NCI-H2081 (cell line): ENCODE measurements at places on chromosomes 5 and 9.

GRCh38 chr5:161001604-161002003 lies 149.6 kb upstream of the ATP10B start:
- DNase-seq: no peak

- no peak for DNase-seq
Observed at GRCh38 chr9:105883847-105884246, 189.5 kb downstream of the TMEM38B start.

DNA sequence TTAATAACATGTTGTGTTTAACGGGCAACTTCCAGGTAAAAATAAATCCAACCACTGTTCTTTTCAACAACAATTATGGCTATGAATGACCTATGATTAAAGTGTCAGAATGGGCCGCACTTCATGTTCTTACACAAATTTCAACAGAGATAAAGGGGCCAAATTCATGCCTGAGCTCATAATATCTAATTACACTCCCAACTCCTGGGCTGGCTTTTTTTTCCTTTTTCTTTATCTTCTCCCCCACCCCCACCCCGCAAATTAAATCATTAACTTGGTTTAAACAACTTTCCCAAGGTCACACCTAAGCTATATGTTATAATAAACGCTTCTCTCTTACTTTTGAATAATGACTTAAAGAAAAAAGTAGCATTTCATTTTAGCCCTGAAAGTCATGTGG lies 25.8 kb downstream of the ZNF608 start:
- DNase-seq: no peak

- DNase-seq: no peak
Observed at GRCh38 chr9:121818016-121818661, 166.7 kb downstream of the DAB2IP start.

DNA sequence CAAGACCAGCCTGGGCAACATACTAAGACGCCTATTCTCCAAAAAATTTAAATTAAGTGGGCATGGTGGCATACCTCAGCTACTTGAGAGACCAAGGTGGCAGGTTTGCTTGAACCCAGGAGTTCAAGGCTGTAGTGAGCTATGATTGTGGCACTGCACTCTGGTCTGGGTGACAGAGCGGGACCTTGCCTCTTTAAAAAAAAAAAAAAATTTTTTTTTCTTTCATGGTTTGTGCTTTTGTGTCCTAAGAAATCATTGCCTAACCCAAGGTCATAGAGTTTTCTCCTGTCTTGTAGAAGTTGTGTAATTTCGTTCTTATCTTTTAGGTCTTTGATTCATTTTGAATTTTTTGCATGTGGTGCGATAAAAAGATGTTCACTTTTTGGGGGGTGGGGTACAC lies 12.3 kb downstream of the GPBP1 start:
- no peak for DNase-seq

DNA sequence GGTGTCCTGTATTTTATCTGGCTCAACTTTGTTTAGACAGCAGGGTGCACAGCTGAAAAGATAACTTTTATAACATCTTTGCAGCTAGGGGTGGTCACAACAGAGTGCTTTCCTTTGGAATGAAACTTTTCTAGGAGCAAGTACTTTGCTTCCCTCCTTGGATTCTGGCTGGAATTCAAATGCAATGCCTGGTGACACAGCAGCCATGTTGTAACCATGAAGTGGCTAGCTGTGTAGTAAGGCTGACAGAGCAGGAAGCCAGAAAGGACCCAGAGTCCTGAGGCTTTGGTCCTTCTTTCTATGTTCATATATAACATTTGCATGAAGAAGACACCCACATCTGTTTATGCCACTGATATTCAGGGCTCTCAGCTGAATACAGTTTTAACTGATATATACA lies 48.1 kb downstream of the TENT4A start:
- DNase-seq: no peak

- peak; percentile 8 for DNase-seq
Observed at GRCh38 chr5:91194824-91195381, 188.2 kb downstream of the ARRDC3 start.

DNA sequence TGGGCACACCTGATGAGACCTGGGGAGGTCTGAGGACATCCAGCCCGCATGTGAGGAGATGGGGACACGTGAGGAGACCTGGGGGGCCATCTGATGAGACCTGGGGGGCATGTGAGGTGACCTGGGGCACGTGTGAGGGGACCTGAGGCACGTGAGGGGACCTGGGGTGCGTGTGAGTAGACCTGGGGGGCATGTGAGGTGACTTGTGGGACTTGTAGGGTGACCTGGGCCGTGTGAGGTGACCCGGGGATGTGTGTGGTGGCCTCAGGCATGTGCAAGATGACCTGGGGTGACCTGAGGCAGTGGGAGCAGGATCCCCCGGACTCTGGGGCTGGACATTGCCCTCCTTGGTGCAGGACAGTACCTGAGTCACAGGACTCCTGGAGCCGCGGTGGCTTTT lies 30.6 kb downstream of the PNPLA7 start:
- no peak for DNase-seq

GRCh38 chr9:129208207-129209032 lies 30.4 kb upstream of the IER5L start:
- no peak for DNase-seq

- DNase-seq: no peak
Observed at GRCh38 chr5:66848749-66849641, 252.8 kb downstream of the MAST4 start.

DNA sequence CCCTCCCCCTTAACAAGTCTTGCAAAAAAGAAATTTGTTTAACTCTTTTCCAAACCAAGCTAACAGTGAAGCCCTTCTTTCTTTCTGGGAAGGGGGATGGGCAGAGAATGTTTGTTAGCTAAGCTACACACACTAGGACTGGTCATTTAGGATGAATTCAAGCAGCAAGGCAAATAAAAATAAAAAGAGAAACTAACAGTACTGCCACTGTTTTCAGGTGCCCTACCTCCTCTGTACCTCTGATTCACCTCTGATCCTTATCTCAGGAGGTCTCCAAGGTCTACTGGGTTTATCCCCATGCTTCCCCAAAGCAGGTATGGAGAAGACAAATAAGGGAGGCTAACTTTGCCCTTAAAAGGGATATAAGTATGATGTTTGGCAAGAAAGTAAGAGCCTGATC lies 52.9 kb downstream of the ELL2 start:
- DNase-seq: no peak

GRCh38 chr5:83467371-83468035 lies 4.0 kb upstream of the VCAN start:
- no peak for DNase-seq

DNA sequence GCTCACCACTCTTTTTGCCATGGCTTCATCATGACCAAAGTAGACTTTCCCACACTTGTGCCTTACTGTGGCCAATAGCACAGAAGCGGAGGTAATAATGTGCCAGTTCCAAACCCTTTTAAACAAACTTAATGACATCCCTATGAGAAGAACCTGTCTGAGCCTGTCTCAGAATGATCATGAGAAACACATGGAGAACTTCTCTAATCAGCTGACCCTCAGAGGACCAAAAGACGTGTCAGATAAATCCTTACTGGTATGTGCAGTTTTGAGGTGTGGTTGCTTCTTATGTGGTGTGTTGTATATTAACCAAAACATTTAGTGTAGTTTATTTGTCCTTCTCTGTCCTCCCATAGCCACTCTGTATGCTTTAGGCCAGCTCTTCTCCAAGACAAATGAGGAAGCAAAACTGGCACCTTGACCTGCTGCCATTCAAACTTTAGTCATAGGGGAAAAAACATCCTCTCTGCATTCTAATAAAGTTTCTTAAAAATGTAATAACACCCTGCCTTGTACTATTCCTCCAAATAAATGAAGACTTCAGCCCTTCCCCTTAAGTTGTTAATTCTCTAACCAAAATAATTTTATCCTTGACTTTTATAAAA lies 168.9 kb downstream of the MUSK start:
- no peak for DNase-seq

- DNase-seq: no peak
Observed at GRCh38 chr5:150661821-150662596, 958 bp downstream of the MYOZ3 start.

DNA sequence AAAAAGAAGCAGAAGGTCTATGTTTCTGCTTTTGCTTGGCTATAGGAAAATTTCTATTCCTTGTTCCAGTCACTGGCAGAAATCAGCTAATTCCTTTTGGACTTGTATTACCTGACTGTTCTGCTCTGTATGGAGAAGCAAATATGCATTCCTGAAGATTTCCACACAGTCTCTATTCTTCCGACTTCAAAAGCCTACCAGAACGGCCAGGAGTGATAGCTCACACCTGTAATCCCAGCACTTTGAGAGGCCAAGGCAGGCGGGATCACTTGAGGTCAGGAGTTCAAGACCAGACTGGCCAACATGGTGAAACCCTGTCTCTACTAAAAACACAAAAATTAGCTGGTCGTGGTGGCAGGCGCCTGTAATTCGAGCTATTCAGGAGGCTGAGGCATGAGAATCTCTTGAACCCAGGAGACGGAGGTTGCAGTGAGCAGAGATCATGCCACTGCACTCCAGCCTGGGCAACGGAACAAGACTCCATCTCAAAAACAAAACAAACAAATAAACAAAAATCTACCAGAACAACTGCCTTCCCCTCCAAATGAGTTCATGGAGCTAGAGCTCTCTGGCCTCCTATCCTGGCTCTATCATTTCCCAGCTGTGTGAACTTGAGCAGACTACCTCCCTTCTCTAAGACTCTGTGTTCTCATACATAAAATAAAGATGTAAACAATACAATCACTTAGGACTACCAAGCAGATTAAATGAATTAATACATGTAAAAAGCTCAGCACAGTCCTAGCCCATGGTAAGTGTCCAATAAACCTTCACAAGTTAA lies 17.0 kb downstream of the MYO10 start:
- no peak for DNase-seq

DNA sequence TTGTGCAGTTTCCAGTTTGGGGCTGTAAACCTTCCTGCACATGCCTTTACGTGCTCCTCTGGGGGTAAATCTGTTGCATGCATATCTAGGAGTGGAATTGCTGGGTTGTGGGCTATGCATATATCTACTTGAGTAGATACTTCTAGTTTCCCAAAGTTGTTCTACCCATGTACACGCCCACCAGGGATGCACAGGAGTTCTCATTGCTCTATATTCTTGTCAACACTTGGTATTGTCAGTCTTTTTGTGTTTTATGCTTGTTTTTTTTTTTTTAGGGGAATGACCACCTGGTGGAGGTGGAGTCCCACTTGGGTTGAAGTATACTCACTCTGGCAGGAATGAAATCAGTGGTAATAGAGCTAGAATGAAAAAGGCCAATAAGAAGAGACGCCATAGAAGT lies 23.0 kb downstream of the FOXE1 start:
- no peak for DNase-seq

GRCh38 chr5:176359658-176360057 lies 1.9 kb downstream of the KIAA1191 start:
- DNase-seq: no peak

DNA sequence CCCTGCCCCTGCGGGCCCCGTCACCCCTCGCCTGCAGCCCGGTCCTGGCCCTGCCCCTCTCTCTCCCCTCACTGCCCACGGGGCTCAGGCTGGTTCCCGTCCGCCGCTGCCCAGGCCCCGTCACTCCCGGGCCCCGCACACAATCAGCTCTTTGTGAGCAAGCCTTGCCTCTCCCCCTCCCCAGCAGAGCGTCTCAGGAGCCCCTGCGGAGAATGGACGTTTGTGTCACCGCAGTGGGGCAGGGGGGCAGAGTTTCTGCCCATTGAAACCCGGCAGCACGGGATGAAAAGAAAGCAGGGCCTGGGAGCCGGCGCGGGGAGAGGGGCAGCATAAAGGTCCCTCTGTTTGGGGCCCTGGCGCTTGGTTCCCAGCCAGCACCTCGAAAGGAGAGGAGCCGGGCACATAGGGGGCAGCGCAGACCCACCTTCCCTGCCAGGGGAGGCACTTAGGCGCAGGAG lies 13.5 kb upstream of the NUP214 start:
- no peak for DNase-seq

GRCh38 chr5:26003966-26004365 lies 1034.4 kb downstream of the CDH9 start:
- no peak for DNase-seq

DNA sequence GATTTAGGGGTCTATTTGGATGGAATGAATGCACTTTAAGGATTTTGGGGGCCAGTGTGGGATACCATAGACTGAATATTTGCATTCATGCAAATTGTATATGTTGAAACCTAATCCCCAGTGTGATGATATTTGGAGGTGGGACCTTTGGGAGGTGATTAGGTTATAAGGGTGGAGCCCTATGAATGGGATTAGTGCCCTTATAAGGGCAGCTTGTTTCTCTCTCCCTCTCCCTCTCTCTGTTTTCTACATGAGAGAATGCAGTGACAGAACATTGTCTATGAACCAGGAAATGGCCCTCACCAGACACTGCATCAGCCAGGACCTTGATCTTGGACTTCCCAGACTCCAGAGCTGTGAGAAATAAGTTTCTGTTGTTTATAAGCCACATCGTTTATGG lies 166.1 kb downstream of the MED10 start:
- no peak for DNase-seq

DNA sequence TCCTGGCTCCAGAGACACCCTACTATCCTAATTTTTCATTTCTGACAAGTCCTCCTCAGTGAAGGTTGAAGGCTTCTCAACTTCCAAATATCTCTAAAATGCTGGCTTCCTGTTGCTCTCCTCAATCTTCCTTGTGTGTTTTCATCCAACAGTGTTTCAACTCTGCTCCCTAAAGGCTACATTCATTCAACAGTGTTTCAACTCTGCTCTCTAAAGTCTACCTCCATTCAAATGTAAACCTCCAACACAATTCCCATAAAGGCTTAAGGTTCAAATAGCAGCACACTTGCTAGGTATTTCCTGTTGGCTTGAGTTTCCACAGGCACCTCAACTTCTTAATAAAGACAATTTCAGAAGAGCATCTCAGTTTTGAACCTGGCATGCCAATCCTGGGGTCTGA lies 164.8 kb downstream of the HINT1 start:
- DNase-seq: no peak

GRCh38 chr5:111742177-111742994 lies 14.6 kb downstream of the NREP start:
- DNase-seq: no peak

GRCh38 chr5:61402244-61402823 lies 70.3 kb downstream of the ZSWIM6 start:
- DNase-seq: no peak

GRCh38 chr5:57842364-57843058 lies 359.9 kb upstream of the ACTBL2 start:
- DNase-seq: no peak

DNA sequence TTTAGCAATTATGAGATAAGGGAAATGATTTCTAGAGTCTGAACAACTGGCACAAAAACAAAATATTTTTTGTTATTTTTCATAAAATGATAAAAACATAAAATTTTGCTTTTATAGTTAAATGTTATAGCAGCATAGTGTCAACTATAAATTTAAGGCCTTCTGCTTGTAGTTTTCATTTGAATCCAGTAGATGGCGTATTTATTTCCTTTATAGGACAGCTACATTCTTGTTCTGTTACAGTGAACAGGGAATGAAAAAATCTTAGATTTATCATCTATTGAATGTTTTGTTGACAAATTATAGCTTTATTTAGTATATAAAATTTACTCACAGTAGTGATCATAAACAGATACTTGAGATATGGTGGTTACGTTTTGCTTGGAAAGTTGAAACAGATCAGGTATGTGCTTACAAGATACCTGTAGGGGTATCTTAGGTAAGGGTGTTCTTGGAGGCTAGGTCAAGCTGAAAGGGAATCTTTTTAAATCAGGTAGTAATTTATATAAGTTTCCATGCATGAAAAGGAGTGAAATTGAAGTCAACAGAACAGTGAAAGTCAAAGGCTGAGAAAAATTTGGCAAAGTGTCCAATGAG lies 239.3 kb upstream of the GRIN3A start:
- peak; percentile 26 for DNase-seq

GRCh38 chr9:133347515-133347984 lies 381 bp downstream of the MED22 start:
- DNase-seq: no peak

GRCh38 chr9:112853882-112854585 lies 36.6 kb downstream of the SLC46A2 start:
- DNase-seq: no peak
